ENCODE measurements at places on chromosomes 4 and X.
A peak's percentile ranks its signal among the peaks of the same experiment; 100 is the strongest.

DNA sequence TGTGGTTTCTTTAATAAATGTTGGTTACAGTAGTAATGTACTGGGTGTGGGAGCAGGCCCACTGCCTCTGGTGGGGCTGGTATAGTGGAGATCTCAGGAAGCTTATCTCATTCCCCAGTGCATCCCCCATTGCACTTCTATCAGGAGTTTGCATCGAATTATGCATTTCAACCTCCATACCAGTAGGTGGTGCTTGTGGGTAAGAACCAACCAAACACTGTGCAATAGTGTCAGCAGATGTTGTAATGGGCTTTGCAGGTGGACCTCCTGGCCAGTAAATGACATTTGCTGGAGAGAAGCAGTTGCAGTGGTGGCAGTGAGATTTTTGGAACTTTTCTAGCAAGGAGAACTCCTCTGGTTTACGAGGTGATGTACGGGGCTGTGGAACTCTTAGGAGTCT is 150.6 kb downstream of the POU3F4 start:
- DNase-seq: no peak

- DNase-seq: no peak
These were observed 643.8 kb upstream of the GALNTL6 start for GRCh38 chr4:171169396-171169795.

- no peak for DNase-seq
These were observed 480.7 kb downstream of the INPP4B start for GRCh38 chr4:142365391-142365790.

GRCh38 chr4:81472281-81473182 is 825 bp upstream of the RASGEF1B start:
- peak; percentile 35 for DNase-seq

GRCh38 chr4:111666826-111667360 is 478.4 kb upstream of the FAM241A start:
- no peak for DNase-seq

GRCh38 chr4:177450426-177451107 is 8.3 kb upstream of the AGA start:
- no peak for DNase-seq

GRCh38 chr4:17619416-17620105 is 5.1 kb downstream of the MED28 start:
- no peak for DNase-seq

DNA sequence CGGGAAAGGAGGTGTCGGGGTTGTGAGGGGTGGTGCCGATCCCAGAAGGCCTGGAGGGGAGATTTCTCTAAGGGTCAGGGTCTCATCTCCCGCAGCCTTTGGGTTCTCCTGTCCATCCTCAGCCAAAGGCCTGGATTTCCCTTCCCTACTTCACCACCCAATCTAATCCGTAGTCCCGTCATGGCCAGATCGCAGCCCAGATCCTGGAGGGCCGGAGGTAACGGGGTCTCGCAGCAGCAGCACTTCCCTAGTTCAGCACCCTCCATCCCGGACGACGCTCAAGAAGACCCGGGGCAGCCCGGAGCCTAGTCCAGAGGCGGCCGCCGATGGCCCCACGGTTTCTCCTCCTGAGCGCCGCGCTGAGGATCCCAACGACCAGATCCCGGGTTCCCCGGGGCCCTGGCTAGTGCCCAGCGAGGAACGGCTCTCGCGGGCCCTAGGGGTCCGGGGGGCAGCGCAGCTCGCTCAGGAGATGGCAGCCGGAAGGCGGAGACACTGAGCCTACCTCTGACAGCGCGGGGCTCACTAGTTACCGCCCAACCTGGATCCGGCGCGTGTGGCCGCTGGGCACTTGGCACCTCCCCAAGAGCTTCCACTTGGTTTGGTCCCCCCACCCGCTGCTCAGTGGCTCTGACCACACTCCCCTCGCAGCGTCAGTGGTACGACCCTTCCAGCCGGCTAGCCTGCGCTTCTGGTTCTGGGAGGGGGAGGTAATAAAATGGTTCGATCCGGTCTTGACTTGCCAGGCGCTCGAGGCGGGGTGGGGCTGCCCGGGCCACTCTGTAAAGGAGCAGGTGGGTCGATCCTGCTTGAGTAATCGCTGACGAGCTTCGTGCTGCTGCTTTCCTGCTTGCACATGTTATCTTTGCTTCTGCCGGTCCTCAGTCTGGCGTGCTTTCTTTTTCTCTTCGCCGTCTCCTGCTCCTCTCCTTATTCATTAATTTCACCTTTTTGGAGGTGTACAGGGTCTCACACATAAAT is 3.6 kb downstream of the MAGIX start:
- no peak for DNase-seq

- DNase-seq: no peak
These were observed 50.7 kb downstream of the ARHGEF38 start for GRCh38 chr4:105603158-105603557.

- DNase-seq: no peak
These were observed 158.8 kb downstream of the ADGRA3 start for GRCh38 chr4:22356987-22357596.

DNA sequence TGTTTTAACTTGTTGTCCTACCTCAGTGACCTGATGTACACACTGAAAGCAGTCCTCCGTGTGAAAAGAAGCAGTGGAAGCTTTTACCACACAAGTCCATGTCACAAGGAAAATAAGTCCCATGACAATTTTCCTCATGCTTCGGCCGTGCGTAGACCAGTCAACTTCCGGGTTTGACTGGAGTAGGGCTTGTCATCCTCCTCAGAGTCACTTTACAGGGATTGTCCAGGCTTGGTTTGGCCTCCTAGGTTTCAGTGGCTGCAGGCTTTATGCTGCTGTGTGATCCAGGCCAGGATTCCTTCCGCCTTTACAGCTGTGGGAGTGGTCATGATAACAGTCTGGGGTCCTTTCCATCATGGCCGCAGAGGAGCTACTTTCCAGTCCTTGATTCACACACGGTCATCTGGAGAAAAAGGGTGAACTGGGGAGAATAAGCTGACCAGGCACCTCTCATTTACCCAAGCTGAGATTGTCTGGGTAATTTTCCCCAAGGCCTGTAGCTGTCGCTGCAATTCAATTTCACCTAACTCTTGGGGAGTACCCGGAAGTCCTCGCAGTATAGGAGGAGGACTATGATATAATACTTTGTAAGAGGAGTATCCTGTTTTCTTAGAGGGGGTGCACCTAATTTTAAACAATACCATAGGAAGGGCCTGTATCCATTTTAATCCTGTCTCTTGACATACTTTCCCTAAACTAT is 206.1 kb upstream of the KLF8 start:
- no peak for DNase-seq

DNA sequence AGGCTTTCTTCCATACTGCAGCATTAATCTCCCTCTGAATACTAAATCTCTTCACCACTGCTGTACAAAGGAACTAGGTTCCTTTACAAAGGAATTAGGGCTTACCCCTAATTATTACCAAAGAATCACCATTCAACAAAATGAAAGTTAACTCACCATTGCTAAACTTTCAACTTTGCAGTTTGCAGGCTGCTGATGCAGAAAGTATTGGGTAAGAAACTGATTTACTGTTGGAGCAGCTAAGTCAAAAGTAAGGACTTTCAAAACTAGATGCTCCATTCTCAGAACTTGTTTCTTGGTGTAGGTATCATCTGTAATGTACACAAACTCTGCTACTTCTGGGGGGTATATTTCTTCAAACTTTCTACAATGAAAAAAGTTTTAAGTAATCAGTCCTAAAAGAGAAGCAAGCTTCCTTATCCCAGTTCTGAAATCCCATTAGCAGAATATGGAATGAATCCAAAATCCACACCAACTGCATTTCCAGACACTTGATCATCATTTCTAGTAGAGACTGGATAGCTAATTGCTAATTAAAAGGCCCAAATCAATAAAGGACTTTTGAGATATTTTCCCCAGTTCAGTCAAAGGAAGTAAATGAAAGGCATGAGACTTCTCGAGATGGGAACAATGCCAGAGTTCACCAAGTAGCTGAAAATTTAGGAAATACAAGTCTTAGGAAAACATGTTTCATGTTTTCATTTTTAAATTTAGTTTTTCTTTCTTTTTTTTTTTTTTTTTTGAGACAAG is 4.3 kb downstream of the CCNA2 start:
- no peak for DNase-seq

- no peak for DNase-seq
These were observed 772.9 kb upstream of the SLIT2 start for GRCh38 chr4:19478791-19479190.

DNA sequence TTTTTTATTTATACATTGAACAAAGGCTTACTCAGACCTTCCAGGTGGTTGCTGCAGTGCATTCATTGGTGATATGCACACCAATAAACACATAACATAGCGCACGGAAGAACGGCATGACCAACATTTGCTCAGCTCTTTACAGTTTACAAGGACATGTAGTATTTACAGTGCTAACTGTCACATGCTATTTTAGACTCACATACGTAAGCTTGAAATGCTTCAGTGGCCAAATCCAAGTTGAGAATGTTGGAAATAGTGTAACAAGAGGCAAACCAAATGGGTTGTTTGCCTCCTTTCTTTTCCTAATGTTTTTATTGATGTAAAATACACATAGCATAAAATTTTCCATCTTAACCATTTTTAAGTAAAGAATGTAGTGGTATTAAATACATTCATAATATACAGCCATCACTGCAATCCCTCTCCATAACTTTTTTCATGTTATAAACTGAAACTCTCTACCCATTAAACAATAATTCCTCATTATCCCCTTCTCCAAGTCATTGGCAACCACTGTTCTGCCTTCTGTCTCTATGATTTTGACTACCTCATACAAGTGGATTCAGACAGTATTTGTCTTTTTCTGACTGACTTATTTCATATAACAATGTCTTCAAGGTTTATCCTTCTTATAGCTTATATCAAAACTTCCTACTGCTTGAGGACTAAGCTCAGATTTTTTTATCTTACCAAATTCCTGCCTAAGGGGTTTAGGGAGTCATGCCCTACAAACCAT is 1722.9 kb upstream of the AGA start:
- DNase-seq: no peak

GRCh38 chr4:77913348-77913747 is 50.7 kb downstream of the MRPL1 start:
- no peak for DNase-seq

GRCh38 chrX:50099331-50099730 is 101.5 kb downstream of the AKAP4 start:
- no peak for DNase-seq

GRCh38 chrX:31715675-31716074 is 643.8 kb upstream of the FTHL17 start:
- no peak for DNase-seq

- no peak for DNase-seq
These were observed 36.2 kb downstream of the ARHGAP10 start for GRCh38 chr4:147768113-147768512.

DNA sequence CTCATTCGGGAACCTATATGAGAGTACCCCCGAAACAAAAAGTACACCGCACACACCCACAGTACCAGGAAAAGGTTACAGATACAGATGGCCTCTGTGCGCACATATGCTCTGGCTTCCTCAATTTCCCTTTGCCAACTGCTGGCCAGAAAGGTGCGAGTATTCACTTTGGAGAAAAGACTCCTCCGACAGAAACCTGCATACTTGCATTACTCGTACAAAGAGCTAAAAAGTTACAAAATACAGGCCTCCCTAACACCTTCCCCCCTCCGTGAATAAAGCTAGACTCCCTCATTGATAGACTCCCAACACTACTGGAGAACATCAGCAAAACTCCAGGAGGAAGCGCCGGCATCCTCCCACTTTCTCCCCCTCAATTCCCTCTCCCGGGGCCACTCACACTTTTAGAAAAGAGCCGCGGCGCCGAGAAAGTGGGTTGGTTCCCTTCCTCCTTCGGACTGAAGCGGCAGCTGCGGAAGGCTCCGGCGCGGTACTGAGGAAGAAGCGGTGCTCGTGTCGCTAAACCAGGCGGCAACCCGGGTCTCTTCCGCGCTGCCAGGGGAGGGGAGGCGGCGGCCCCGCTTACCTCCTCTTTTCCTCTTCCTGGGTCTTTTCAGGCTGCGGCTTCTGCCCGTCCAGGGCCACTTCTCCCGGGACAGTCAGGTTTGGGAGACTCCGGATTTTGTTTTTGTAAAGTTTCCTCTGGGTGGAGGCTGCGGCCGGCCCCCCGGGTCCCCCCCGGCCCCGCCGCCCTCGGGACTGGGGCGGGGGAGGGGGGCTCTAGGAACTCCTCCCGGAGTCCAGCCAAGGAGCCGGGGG is 1.1 kb downstream of the FBXW7 start:
- no peak for DNase-seq

DNA sequence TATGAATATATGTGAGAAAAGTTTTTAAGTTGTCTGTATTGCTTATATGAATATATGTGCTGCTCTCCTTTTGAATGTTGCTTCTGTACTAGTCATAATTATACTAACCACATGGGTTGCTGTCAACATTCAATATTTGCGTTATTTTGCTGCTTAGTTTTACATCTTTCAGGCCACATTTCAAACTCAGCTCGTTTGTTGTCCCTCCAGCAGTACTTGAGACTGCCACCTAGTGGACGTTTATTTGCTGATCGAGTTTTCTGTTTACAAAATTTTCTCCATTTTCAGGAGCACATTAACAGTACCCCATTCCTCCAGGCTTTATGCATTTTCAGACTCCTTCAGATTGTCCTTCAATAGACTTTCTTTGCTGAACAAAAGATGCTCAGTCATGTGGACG is 75.8 kb downstream of the NUDT11 start:
- DNase-seq: no peak

GRCh38 chr4:86730310-86730709 is 118.9 kb downstream of the SLC10A6 start:
- DNase-seq: no peak

GRCh38 chrX:24805201-24805600 is 111.5 kb downstream of the POLA1 start:
- DNase-seq: no peak

DNA sequence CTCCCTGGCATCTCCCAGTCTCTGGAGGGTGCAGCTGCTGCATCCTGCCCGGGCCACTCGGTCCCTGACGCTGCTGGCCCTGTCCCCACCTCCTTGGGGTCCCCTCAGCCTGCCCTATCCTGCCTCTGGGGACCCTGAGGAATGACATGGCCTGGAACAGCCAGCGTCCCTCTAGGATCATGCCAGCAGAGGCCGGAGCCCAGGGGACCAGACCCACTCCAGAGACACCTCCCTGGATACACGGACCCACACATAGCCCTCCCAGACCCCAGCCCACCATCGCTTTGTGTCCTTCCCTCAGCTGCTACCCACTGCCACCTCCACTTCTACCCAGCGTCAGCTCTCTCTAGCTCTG is 35.5 kb downstream of the CPLX1 start:
- DNase-seq: no peak

DNA sequence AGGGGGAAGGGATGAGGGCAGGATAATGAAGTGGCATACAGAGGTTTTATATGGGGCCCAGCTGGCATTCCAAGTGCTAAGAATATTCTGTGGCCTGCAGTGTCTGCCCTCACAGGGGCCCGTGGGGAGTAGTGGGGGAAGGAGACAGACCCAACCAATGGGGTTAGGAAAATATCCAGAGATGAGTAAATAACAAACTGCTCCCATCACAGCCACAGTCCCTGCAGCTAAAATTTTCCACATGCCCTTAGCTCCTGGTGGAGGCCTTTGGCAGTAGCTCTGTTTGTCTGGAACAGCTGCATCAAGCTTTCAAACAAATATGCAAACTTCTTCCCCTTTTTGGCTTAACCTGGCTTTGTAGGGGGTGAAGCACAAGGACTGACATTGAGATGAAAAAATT is 3.1 kb downstream of the SRPX2 start:
- DNase-seq: no peak

- DNase-seq: no peak
These were observed 30.3 kb upstream of the IL13RA2 start for GRCh38 chrX:115047715-115048114.

GRCh38 chr4:74932832-74933561 is at the start of gene PARM1:
Gene PARM1 (plus strand): TSS chr4:74933116. CDS start chr4:74933328, 212 bp downstream.
- peak; percentile 46 for DNase-seq

- DNase-seq: no peak
These were observed 53.9 kb upstream of the C4orf50 start for GRCh38 chr4:6071959-6072720.

All from GM12864 (cell line).